Brain (organoid and tissue), 16 donors: ENCODE measurements at places on chromosomes 5 and 9.
A peak's percentile ranks its signal among the peaks of the same experiment; 100 is the strongest.

DNA sequence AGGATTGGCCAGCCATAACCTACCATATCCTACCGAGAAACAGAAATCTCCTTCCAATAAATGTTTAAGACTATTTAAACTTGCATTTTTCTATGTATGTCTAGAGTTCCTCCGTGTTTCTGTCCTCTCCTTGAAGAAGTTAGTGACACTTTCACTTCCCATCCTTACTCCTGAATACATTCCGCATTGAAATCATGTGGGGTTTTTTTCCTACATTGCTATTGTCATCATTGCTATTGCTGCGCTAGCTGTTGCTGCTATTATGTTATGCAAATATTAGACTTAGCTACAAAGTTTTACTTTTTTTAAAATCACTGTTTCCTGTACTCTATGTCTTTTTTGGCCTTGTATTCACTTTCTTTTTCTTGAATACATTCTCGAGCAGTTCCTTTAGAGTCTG is 83.3 kb upstream of the NEK6 start:
- no peak for DNase-seq

DNA sequence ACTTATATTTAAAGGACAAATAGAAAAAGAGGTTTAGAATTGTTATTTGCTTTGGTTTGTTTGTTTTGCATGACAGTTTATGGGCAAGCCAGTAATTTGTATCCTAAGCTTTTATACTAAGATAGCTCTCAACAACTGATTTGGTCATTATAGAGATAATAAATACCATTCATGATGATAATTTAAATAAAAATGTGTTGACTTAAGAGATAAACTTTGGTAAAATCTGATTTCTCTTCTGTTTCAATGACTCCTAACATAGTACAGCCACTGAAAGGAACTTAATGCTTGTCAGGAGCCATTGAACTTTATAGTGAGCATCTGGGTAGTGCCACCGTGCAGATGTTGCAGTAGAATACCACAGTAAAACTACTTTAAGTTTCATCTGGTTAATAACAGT is 160.7 kb upstream of the ACOT12 start:
- no peak for DNase-seq

GRCh38 chr5:124648902-124649467 is 97.5 kb downstream of the ZNF608 start:
- DNase-seq = no peak

DNA sequence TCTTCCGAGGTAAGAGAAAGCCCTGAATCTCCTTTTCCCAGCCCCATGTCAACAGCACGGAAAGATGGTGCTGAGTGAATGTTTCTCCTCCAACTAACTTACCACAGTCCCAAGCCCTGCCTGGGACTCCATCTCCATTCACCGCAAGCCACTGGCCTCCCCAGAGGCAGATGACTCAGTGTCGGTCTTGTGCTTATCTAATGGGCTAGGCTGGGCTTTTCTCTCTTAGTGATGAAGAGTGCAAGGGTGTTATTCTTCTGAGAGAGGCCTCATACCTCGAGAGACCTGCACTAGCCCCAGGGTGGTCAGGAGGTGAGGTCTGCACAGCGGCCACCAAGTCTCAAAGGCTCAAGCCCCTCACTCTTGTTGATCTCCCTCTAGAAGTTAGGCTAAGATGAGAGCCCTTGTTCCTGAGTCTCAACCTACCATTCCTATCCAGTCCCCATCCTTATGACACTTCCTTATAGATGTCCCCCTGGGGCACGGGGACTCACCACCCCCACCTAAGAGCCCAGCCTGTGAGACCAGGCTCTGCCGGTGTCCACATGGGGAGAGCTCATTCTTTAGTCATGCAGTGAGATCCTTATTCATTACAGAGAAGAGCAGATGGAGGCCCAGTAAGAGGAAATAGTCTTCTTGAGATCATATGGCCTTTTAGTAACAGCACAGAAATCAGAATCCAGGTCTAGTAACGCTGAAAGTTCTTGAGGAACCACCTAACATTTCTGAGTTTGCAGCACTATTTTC is 127.0 kb downstream of the SAXO1 start:
- DNase-seq = no peak

- no peak for DNase-seq
Observed at GRCh38 chr9:37444890-37445289, 20.4 kb downstream of the ZBTB5 start.

DNA sequence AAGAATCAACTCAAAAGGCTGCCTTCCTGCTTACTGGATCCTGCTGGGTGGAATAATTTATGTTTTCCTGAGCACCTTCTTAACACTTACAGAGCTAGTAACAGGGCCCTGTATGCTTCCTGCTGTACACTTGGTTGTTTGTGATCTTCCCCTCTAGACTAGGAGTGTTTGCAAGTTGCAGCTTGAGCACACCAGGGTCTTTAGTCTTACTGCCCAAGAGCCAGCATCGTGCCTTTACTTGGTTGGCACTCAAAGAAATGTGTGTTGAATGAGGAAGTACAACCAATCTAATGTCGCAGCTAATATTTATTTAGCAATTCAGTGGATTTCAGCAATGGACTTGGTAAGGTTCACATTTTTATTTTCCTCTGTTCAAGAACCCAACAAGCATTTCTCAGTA is 57.5 kb upstream of the HAND1 start:
- DNase-seq = no peak

- no peak for DNase-seq
Observed at GRCh38 chr5:75235711-75236110, 967 bp downstream of the ANKRD31 start.

DNA sequence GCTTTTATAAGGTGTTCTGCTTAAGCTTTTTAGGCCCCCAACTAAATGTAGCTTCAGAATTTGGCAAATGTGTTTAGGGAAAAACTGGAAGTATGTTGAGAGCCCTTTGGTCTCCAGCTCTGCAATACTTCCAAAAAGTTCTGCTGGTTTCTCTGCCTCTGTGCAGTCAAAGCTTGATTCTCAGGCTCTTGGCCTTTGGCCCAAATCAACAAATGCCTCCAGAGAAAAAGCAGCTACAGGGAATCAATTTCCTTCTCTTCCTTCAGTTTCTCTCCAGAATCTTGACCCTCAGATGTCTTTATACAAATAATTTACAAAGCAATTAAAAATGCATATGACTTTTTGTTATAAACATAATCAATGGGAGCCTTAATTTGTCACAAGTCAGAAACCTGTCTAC is 235.7 kb downstream of the COMMD10 start:
- no peak for DNase-seq

- DNase-seq = no peak
Observed at GRCh38 chr5:76820526-76820890, 1.7 kb downstream of the F2RL1 start.

- no peak for DNase-seq
Observed at GRCh38 chr9:12658531-12659209, 34.5 kb upstream of the TYRP1 start.

DNA sequence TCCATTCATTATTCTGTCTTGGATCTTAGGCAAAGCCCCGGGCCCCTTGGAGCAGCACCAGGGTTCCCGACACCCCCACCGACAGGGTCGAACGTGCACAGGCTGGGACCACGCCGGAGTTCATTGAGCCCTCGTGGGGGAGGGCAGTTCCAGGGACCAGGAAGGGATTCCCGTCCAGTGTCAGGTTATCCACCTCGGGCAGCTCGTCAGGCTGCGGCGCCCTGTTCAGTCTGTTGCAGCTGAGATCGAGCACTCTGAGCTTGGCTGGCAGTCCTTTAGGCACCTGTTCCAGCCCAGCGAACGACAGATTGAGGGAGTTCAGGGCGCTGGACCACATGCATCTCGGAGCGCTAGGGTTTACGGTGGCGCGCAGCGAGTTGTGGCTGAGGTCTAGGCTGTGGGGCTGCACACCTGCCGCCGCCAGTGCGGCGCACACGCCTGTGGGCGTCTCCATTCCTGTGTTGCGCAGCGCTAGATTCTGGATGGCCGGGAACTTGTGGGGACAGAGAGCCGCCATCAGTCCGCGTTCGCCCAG is 1.1 kb downstream of the CD14 start:
- DNase-seq = peak; percentile 51

DNA sequence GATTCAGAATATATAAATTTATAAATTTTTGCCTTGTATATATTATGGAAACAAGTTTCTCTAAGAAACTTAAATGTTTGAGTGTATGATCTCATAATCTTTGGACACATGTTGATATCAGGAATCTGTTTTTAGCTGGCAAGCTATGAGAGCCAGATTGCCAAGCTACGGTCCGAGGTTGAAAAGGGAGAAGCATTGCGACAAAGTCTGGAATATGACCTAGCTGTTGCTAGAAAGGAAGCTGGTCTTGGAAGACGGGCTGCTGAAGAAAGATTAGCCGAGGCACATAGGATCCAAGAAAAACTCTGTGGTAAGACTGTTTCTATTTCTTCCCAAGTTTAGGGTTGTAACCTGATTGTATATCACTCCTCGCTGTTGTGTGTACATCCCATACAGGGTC is 25.9 kb downstream of the CCDC171 start:
- no peak for DNase-seq

DNA sequence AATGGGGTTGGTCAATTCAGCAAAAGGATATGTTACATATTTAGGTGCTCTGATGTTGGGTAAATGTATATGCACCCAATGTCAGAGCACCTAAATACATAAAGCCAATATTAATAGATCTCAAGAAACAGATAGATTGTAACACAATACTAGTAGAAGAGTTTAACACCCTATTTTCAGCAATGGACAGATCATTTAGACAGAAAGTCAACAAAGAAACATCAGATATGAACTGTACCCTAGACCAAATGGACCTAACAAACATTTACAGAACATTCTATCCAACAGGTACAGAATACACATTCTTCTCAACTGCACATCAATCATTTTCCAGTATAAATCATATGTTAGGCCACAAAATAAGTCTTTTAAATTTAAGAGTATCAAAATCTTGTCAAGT is 35.2 kb downstream of the FANCC start:
- no peak for DNase-seq

DNA sequence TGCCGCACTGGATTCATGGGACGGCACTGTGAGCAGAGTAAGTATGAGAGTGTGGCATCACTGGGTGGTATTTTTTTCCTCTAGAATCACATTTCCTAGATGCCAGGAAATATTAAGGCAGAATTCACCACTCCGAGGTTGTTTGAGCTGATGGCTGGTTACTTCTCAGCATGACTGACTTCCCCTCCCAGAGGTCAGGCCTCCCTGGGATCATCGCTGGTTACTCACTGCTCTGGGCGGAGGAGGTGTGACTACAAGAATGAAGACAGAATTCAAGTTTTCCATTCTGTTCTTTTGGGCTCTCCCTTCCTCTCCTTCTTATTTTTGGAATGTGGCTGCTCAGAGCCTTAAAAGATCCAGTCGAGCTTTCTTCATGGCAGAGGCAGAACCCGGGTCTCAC is 76.6 kb upstream of the PRRC1 start:
- no peak for DNase-seq

DNA sequence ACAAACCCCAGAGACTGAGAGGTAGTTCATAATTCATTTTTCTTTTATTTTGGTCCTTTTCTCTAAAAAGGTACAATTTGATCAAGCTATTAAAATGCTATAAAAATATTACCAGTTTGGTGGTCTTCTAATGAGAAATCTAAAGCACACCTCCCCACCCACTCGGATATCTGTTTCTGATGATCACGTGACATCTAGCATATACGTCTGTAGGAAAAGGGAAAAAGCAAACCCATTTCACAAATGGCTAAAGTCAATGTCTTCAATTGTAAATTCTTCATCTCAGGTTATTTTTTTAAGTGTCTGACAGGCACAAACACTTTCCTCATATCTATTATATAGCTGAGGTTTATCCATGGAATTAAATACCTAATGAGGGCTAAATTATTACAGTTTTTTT is 18.9 kb downstream of the ZNF354A start:
- no peak for DNase-seq

GRCh38 chr9:120032639-120033038 is 547.3 kb downstream of the CDK5RAP2 start:
- no peak for DNase-seq

GRCh38 chr5:156182174-156182967 is 144.6 kb upstream of the SGCD start:
- no peak for DNase-seq

- DNase-seq = no peak
Observed at GRCh38 chr9:104858271-104858670, 69.7 kb downstream of the ABCA1 start.

DNA sequence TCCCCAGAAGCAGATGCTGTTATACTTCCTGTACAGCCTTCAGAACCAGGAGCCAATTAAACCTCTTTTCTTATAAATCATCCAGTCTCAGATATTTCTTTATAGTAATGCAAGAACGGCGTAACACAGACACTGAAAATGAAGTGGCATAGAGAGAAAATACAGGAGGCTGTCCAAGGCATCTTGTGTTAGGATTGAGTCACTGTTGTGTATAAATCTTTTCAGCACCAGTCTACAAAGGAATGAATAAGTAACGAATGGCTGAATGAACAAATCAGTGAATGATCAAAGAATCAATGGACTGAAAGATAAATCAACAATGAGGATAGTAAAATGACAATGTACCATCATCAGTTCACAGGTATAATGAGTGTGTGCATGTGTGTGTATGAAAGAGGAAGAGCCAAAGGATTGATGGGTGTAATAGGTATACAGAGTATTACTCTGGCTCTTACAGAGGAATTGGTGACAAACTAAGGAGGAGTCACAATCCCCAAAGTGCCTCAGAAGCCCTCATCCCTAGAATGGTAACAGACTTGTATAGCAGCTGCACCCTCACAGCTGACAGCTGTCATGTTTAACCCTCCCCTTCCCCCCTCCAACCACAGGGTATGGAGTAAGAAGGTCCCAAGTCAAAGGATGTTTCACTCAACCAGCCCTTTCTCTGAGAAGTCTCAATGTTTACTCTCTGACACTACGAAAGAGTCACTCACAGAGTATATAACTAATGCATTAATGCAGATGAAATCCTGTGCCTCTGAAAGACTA is 29.8 kb upstream of the MIER3 start:
- no peak for DNase-seq

DNA sequence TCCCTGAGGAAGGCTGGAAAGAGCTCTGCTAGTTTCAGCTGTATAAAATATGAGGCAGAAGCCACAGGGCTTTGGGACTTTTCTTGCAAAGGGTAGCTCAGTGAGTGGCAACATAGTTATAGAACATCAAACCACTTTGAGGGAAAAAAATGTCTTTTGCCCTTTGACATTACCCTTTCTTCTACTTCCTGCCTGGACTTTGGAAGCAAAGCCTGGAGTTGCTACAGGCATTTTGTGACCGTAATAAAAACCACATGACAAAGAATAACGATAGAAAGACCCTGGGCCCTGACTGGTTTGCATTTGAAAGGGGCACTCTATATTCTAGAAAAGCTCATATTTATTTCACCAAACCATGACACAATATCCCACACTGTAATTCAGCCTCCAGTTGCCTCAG is 440.9 kb downstream of the DIRAS2 start:
- no peak for DNase-seq
